CD4-positive, alpha-beta T cell treated with Interferon gamma for 1 hour (primary cell): ENCODE measurements at places on chromosomes 1 and 21.

- peak; percentile 48 for DNase-seq
Observed at GRCh38 chr1:113783254-113784103, 24.2 kb upstream of the PHTF1 start.

DNA sequence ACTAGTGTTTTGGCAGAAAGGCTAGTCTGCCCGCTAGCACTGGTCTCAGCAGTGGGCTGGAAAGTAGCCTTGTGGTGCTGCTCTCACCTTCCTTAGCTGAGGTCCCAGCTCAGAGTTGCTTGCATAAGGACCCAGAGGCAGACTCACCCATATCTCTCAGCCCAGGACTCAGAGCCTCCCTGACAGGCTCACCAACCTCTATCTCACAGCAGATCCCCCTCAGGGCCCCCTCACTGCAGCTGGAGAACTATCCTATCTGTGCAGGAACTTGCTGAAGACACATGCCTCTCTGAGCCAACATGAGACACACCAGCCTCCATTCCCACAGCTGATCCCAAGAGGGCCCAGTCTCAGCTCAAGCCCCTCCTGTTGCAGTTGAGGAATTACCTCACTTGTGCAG, 82.6 kb downstream of the IARS2 start:
- DNase-seq: no peak

GRCh38 chr21:15567191-15567590, 162.6 kb upstream of the USP25 start:
- DNase-seq: no peak

GRCh38 chr1:74858136-74858535, 125.2 kb downstream of the TYW3 start:
- DNase-seq: no peak

GRCh38 chr1:65269612-65270011, 39.7 kb upstream of the DNAJC6 start:
- no peak for DNase-seq

- DNase-seq: peak; percentile 8
Observed at GRCh38 chr1:48530727-48531351, 58.8 kb upstream of the SPATA6 start.
